ENCODE measurements at places on chromosomes 12 and 14.

DNA sequence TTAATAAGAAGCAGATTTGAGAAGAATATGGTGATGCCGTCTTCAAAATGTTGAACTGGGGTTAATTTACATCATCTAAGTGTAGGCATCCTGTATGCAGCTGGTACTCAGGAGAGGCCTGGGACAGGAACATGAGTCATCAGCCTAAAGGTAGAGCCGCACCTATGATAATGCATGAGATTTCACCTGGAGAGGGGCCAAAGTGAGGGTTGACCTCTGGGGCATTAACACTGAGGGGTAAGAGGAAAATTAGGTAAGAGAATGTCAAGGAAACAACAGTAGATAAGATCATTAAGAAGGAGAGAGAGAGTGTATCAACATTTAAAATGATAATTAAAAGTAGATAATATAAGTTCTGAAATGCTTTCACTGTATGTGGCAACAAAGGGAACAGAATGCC lies 20.2 kb upstream of the SSTR1 start:
- DNase-seq = no peak

- DNase-seq = no peak
Measured at GRCh38 chr12:67761566-67761965, 113.0 kb downstream of the DYRK2 start.

DNA sequence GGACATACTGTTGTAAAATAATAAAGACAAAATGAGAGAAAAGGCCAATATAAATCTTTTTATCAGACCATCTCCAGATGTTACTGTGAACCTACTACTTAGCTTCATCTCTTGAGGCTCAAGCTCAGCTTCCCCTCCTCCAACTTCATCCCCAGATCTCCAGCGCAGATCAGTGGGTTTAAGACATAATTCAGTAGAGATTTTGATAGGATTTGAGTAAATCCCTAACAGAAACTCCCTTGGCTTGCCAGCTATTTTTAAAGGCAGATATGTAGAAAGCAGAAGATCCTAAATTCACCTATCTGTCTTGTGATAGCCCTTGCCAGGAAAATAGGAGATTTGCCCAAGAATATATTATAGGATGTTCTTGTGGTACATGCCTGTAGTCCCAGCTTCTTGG lies 236.7 kb downstream of the FBXL14 start:
- no peak for DNase-seq

GRCh38 chr12:95943330-95943842 lies at the start of gene AMDHD1:
AMDHD1 (plus strand) TSS chr12:95943331; CDS start chr12:95943399, 68 bp downstream.
- peak; percentile 24 for DNase-seq

GRCh38 chr12:69101505-69101904 lies 137.9 kb upstream of the CPSF6 start:
- DNase-seq = no peak

GRCh38 chr14:68862954-68863594 lies 70.2 kb upstream of the ZFP36L1 start:
- peak; percentile 66 for DNase-seq

DNA sequence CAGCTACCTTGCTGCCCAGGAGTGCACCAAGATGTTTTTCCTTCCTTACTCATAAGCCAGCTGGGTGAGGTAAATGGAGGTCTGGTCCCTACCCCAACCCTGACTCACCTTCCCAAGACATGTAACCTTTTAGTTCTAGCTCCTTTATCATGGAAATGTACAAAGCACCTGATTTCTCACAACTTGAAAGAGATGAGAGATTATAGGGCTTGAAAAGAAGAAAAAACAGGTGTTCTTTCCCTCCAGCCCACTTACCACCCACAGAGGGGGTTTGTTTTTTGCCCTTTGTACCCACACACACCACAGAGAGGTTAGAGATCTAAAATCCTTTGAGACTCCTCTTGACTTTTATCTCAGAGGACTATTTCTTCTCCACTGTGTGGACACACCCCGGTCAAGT lies 21.1 kb downstream of the PLXNC1 start:
- DNase-seq = no peak

DNA sequence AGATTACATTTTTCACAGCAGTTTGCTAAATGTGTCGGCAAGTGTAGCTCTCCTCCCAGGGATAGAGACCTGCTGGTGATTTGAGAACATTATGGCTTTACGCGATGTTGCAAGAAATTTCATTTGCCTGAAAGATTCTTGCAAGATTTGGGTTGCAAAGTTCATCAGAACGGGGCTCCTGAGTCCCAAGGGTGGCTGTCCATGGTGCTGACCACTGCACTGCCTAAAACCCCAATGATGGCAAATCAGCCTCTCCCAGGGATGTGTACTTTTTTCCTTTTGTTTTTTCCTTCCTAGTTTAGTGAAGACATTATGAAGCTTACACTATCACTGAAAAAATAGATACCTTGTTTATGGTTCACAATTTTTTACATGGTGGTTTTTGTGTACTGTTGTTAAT lies 85.4 kb downstream of the WSCD2 start:
- DNase-seq = no peak

GRCh38 chr14:61466249-61466904 lies 145.0 kb downstream of the PRKCH start:
- DNase-seq = no peak

GRCh38 chr12:52525661-52526499 lies 5.7 kb upstream of the KRT5 start:
- no peak for DNase-seq

DNA sequence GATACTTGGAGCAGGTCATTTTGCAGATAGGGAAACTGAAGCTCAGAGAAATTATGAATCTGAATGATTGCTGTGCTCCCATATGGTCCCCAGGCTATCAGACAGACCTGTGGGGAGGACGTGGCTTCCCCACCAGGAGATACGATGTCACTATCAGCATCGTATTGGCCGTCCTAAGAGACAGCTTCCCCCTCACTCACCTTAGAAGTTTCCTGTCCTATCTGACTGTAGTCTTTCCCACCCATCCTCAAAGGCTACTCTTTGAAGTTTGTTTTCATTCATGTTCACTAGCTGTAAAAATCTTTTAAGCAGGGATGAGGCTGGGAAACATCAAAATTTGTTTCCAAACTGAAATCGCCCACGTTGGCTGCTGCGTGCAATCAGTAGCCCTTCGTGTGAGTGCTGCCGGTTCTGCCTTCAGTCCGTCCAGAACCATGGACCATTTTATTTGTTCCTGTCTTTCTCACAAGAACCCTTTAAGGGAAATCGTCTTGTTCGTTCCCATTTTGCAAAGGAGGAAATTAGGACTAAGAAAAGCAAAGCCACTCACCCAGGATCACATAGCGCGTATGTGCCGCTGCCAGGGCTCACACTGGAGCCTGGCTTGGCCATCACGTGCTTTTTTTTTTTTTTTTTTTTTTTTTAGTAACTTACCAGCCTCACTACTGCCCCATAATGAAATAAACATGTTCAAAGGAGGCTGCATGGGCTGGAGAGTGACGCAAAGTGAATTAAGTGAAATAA lies 1.0 kb upstream of the KDM2B start:
- peak; percentile 6 for DNase-seq

DNA sequence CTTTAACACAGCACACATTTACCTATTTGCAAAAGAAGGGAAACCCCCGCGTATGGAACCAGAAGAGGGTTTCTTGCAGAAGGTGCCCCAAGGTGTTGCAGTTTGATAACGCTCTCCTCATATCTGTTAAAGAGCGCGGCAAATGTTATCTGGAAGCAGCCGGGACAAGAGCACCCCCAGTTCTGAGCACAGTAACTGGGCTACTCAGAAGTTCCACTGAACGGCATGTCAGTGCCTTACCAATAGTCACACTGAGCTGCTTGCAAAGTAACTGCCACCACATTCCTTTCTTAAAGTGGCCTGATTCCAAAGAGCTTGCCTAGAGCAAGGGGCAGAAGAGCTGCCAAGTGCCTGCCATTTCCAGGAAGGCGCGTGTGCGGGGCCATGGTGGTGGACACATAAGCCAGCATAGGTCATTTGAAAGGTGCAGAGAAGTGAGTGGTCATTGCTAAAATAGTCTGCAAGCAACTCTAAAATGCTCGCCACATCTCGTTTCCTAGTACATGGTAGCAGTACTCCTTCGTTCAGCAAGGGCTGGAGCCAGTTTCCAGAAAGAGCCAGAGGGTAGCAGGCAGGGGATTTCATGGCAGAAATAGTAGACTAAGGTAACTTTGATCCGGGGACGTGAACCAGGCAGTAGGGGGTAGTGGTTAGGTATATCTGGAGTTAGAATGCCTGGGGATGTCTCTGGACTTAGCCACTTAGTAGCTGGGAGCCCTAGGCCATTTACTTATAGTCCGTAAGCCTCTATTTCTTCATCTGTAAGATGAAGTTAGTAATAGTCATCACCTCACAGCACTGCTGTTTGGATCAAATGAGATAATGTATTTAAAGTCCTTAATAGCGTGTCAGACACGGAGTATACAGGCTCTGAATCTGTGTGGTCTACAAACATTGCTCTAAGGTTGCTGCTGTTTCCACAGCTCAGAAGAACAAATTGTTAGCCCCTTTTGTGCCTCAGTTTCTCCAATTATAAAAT lies 37.6 kb downstream of the SPTB start:
- DNase-seq = no peak

DNA sequence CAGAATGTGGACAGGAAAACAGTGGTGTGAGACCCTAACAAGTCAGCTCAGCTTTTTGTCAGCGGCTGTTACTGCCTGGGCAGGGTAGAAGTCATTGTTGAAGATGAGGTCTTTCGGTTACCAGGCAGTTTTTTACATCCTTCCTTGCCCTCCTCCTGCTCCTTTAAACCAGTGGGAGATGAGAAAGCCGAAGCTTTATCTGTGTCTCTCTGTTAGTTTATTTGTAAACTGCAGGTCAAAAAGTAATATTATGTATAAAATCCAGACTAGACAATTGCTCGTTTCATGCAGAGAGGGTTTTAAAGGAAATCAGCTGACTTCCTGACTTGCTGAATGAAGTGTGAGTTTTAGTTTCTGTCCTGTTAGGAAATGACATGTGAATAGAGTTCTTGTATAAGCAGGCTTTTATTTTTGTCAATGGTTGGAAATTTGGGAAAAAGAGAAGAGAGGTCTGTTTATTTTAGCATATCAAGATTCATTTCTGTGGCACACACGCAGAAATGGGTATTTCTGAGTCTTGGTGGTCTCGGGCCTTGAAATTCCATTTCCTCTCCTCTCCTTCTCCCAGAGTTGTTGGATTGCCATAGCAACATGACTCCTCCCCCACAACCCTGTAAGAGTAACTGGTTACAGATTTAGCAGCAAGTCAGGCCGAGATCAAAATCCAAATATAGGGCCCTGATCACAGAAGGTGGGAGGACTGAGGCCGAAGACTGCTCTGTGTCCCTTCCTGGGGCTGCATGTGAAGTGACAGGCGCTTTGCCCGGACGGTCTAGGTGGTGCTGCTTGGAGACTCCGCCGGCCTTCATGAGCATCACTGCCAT lies 60.8 kb downstream of the SAMD4A start:
- DNase-seq = no peak

- no peak for DNase-seq
Measured at GRCh38 chr12:82793751-82794281, 107.1 kb downstream of the TMTC2 start.

- DNase-seq = no peak
Measured at GRCh38 chr12:120678572-120678971, 8.4 kb upstream of the MLEC start.

- DNase-seq = peak; percentile 42
Measured at GRCh38 chr12:83826112-83826511, 1086.5 kb downstream of the SLC6A15 start.

DNA sequence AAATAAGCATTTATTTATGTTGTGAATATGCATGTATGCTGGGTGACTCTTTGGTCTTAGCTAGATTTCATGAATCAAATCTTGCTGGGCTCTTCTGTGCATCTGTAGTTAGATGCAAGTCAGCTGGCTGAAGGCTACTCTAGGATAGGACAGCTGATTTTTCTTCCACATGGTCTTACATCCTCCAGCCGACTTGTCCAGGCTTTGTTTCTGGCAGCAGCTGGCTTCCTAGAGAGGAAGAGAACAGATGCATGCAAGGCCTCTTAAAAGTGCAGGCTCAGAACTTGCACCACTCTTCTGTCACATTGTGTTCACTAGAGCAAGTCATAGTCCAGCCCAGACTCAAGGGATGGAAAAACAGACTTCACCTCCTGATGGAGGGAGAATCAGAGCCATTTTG lies 435.4 kb upstream of the STXBP6 start:
- DNase-seq = no peak

DNA sequence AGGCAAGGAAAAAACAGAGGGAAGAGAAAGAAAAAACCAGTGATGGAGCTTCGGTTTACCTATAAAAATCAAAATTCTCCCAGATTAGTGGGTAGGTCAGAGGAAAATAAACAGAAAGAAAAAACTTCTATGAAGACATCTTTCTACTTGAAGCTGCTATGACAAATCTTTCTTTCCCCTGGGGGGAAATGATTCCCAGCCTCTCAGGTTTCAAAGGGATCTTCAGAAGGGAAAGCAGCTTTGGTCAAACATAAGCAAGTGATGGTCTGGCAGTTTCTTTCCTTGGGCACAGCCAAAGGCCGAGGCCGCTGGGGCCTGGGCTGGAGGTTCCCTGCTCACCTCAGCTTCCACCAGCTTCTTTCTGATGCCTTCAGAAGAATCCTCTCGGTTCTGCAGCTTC lies 104.5 kb downstream of the PRKAB1 start:
- no peak for DNase-seq

DNA sequence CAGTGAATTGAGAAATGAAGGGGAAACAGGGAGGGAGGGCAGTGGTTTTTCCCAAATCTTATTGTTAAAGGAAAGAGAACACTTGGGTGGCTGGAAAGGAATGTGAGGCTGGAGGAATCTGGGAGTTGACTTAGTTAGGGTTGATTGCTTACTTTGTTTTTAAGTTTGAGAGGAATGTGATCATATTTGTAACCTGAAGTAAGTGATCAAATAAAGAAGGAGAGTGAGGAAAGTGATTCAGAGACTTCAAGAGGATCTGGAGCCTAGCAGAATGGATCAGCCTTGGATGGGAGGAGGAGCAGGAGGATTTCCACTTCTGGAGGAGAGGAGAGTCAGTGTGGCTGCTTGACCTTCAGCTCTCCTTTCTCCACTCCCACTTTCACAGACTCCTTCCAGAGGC lies 6.0 kb upstream of the LRP6 start:
- no peak for DNase-seq

- DNase-seq = no peak
Measured at GRCh38 chr12:6964605-6965025, 5.8 kb downstream of the PHB2 start.

DNA sequence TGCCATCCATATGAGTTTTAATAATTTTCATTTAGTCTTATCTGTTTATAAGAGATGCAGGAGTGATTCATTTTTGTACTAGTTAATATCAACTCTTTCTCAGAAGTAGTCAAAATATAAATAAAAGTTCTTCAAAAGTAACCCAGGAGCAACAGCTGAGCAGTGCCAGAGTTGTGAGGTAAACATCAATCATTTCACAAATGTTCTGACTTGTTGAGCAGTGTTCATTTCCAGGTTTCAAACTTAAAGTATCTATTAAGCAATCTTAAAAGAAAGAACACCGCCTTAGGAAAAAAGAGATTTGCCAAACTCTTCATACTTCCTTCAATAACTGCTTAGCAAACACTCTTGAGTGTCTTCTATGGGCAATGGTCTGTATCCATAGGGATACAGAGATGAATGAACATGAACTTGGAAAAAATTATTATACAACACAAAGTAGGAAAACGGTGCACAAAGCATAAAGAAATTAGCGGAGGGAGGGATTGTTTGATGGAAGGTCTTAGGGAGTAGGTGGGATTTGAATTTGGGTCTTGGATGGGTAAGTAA lies 41.9 kb upstream of the POC1B start:
- no peak for DNase-seq

- peak; percentile 81 for DNase-seq
Measured at GRCh38 chr12:55738123-55739024, 4.5 kb upstream of the GDF11 start.

All from NCI-H748 treated with DMSO at 0.1 percent for 48 hours (cell line).